HEK293T (cell line): ENCODE measurements at places on chromosomes 16 and 17.

GRCh38 chr16:56669840-56670619 lies 416 bp downstream of the MT1H start:
- no peak for DNase-seq

DNA sequence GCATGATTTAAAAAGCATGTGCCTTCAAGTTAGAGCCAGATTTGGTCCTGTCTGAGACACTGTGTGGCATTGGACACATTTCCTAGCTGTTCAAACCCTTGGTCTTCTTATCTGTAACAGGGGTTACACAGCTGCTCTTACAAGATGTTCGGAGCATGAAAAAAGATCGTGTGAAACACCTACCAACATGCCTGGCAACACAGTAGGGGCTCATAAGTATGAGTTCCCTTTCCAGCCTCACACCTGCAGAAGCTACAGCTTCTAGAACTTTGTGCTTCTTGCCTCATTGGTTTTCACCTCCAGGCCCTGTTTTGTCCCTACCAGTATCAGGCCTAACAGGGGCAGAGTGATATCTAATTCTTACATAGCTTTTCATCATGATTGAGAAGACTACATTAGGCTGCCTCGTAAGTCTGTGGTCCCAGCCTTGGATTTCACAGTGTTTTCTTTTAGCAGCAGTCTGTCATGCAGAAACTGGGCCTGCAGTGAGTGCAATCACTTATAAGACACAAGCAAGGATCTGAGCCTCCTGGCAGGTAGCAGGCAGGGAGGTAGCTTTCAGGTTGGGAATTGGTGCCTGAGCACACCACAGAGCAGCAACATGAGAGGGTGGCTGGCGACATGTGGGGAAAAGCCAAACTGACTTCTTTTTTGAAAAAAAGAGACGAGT lies 78.8 kb downstream of the CCDC182 start:
- DNase-seq, result no peak

GRCh38 chr16:67326472-67327309 lies at the start of the genes KCTD19 and LRRC36:
TSS of gene KCTD19 (minus strand) at chr16:67326741. CDS start at chr16:67326707, 34 bp downstream.
TSS of gene LRRC36 (plus strand) at chr16:67326815. CDS start at chr16:67326863, 48 bp downstream.
- peak; percentile 99 for DNase-seq

DNA sequence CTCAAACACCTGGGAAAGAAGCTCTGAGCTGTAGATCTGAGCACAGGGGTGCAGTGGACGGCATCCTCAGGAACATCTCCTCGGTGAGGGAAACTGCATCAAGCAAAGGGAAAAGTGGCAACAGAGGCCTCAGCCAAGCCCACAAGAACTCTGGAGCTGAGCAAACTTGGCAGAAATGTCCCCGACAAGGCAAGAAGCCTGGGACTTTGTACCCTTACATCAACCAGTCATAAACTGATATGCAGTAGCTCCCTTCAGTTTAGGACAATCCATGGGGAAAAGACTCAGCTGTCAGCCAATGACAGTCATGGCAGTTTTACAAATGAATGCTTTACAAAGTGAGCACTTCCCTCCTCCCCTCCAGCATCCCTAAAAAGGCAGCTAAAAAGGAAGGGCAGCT lies 210.0 kb upstream of the DYNLRB2 start:
- DNase-seq, result no peak
